ENCODE measurements at places on chromosomes 16 and 17. TPM values are rescaled to one million over a fixed set of nuclear protein-coding genes. Genes with fewer than 3 reads are reported as not detected.

Gene HS3ST3A1
- 22.1 TPM for total RNA-seq

Gene SSTR5
- not detected for total RNA-seq

Gene GP1BA
- 0.23 TPM for total RNA-seq

Gene STX8
- total RNA-seq = 52.7 TPM

DNA sequence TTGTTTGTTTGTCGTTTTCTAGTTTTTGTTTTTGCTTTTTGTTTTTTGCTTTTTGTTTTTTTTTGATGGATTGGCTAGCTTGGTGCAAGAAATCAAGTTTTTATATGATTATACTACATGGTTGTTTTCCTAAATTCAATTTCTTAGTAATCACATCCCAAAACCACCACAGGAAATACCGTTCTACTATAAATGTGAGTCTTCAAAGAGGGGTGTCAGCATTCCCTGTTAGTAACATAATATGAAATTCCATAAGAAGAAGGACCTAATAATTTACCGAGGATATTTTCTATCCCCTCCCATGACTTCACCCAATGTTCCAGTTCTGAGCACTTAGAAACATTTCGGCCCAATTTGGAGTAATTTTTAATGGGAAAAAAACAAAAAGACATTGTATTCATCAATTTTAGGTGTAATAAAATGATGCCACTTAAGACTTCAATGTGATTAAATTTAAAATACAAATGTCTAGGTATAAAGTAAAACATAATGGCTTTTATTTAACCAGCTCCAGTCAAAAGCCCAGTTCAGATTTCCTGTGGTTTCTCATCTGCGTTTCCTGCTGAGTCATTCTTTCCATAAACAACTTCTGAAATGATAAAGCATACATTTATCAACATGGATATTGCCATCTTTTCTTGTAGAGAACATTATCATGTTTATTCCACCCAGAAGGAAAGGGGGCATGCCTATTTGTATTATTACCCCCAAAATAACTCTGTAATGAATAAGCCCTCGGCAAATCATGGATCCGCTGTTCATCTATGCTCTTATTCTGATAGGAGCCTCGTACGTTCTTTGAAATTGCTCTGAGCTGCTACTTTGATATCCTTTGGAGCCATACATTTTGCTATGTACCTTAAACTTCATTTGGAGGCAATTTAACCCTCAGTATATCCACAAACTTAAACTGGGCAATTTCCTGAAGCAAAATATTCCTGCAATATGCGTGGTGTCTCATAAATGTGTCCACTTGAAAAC is 28.1 kb downstream of the HSBP1 start:
- peak; percentile 50 for DNase-seq

DNA sequence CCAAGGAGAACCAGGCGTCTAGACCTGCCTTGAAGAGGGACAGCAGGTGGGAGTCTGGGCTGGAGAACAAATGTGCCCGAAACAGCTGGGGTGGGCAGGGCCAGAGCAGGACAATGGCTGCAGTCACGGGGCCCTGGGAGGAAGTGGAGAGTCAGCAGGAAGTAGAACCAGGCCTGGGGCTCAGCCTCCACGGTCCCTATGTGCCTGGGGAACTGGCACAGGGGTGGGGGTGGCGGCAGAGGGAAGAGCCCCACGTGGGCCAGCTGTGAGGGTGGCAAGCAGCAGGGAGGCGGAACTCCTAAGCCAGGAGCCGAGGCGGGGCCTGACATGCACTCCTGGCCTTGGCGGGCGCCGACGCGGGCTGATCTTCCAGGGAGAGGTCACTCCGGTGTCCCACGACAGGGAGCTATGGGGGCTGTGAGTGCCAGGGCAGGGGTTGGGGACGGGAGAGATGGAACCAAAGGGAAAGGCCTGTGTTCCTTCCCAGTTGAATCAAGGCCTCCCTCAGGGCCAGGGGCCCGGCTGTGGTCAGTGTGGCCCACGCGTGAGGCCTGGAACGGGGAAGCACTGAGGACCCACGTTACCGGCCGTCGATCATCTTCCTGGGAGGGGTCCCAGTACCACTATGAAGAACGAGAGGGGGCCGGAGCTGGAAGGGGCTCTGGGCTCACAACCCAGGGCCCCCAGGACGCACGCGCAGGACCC is 42.7 kb downstream of the TIMM22 start:
- no peak for DNase-seq

DNA sequence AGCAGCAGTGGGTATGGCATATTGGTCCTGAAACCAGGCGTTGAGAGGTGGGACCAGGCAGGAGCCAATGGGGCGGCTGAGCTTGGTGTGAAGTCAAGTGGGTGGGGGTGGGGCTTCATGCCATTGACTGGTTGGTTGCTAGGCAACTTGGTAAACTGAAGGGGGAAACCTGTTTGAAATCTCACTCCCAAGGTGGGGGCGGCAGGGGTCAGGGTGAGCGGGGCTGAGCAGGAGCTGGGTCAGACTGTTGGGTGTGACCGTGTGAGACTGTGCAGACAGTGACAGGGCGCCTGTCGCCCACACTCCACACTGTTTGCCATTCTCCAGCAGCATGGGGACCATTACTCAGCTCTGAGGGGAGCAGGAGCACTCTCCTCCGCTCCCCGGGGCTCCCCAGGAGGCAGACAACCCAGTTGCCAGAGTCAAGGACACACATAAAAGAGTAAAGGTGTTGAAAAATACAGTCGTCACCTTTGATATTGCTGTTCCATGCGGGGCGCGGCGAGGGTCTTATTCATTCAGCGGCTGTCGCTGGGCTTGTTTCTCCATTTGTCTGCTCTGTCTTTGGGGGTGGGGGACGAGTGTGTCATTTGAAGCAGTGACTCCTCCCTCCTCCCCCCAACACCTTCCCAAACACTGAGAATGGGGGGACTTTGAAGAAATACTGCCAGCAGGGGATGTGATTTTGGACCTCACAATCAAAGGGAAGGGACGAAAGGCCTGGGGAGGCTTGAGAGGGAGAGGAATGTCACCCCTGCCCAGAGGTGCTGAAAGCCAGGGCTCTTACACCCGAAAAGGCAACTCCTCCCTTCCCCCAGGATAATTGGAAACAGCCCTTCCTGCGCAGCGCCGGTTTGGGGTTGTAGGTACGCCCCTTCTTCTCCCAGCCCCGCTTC is 1.2 kb upstream of the EFNB3 start:
- peak; percentile 82 for DNase-seq

DNA sequence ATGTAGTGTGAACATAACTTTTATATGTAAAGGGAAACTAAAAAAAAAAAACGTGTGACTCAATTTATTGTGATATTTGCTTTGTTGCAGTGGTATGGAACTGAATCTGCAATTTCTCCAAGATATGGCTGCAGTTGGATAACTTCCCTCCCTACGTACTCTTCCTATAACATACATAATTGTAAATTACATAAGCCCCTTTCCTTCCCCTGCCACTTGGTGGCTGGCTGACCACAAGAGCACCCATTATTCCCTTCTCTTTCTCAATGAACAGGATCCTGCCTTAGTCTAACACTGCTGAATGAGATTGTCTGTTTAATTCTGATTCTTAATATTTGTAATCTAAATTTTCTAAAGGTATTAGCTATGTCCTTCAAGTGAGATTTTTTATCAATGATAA is 27.8 kb downstream of the CCL4 start:
- DNase-seq = no peak

Measured in Daoy (cell line).